Kidney epithelial cell (primary cell): ENCODE measurements at places on chromosomes 5 and 9. TPM values are rescaled to one million over a fixed set of nuclear protein-coding genes. Genes with fewer than 3 reads are reported as not detected.

- DNase-seq: no peak
These were observed 93.4 kb upstream of the FSD1L start for GRCh38 chr9:105354448-105354847.

DNA sequence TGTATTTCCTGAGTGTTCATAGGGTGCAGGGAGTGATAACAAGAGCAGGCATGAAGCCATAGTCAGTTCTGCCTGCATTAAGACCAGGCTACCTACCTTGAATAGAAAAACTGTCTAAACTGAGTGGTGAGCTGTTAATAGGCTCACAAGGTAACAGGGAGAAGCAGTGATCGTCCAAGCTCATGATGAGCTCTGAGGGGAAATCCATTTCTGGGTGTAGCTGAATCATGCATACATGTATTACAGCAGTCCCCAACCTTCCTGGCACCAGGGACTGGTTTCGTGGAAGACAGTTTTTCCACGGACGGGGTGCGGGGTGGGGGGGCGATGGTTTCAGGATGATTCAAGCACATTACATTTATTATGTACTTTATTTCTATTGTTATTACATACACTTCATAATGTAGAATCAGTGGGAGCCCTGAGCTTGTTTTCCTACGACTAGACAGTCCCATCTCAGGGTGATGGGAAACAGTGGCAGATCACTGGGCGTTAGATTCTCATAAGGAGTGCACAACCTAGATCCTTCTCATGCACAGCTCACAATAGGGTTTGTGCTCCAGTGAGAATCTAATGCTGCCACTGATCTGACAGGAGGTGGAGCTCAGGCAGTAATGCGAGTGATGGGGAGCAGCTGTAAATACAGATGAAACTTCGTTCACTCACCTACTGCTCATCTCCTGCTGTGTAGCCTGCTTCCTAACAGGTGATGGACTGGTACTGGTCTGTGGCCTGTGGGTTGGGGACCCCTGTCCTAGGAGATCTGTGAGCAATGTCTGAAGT is 100.0 kb upstream of the IL6ST start:
- DNase-seq: no peak

GRCh38 chr9:95641586-95641985 is 124.8 kb upstream of the PTCH1 start:
- DNase-seq: no peak

KIF4B gene
- not detected in 2 replicates for total RNA-seq

- DNase-seq: peak; percentile 63
These were observed 34.6 kb upstream of the WDR38 start for GRCh38 chr9:124818431-124819281.

DNA sequence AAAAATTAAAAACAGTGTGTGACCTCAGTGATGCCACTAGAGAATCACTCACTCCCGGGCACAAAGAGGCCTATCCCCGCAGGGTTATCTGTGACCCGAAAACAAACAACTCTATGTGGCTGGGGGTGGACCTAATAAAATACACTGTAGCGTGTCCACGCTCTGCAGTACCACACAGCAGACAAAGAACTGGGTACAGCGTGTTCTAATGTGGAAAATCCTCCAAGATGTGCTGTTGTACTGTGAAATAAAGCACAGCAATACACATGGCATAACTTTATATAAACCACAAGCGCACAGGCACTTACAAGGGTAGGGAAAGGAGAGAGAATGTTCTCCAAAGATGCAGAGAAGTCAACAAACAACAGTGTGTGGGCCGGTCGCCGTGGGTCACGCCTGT is 8.1 kb upstream of the SLC34A1 start:
- no peak for DNase-seq

- no peak for DNase-seq
These were observed 23.1 kb downstream of the PRELID2 start for GRCh38 chr5:145811834-145812625.

DNA sequence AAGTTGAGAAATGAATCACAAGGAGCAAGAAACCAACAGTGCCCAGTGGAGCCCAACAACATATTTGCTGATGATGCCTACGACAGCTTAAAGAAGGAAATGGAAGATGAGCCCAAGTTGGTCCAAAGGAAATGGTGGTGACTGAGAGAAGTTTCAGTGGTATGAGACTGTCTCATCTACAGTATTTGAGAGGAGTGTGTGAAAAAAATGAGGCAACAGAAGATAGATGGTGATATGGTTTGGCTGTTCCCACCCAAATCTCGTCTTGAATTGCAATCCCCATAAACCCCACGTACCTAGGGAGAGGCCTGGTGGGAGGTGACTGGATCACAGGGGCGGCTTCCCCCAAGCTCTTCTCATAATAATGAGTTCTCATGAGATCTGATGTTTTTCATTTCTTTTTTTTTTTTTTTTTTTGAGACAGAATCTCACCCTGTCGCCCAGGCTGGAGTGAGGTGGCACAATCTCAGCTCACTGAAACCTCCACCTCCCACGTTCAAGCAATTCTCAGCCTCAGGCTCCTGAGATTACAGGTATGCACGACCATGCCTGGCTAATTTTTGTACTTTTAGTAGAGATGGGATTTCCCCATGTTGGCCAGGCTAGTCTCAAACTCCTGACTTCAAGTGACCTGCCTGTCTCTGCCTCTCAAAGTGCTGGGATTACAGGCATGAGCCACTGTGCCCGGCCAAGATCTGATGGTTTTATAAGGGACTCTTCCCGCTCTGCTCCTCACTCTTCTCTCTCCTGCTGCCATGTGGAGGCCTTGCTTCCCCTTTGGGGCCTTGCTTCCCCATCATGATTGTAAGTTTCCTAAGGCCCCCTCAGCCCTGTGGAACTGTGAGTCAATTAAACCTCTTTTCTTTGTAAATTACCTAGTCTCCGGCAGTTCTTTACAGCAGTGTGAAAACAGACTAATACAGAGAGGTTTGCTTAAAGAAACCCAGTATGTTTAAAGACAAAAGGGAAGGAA is 30.2 kb downstream of the EFCAB9 start:
- DNase-seq: no peak

DNA sequence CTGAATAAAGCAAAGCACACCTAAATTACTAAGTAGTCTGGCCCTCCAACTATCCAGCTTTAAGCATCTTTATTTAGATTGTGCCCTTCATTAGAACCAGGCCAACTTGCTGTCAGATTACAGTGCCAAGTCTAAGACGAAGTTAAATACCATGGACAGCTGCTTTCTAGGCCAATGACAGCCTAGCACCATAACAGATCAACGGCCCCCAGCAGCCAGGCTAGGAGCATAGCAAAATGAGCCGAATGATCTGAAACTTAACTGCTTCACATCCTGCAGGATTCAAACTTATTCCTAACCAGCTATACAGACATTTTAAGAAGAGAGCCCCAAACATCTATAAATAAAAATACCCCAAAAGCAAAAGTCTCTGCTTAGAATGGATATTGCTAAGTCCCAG is 6.8 kb downstream of the SLC24A2 start:
- no peak for DNase-seq

DNA sequence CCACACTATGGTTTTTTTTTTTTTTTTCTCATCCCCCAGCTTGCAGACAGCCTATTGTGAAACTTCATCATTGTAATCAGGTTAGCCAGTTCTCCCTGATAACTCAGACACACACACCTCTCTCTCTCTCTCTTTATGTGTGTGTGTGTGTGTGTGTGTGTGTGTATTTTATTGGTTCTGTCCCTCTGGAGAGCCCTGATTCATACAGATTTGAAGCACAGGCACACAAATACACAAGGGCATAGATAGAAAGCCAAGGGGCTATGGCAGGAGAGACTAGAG is 20.6 kb upstream of the VCAN start:
- no peak for DNase-seq

- no peak for DNase-seq
These were observed 310.5 kb upstream of the TRPM3 start for GRCh38 chr9:71431931-71432330.

DNA sequence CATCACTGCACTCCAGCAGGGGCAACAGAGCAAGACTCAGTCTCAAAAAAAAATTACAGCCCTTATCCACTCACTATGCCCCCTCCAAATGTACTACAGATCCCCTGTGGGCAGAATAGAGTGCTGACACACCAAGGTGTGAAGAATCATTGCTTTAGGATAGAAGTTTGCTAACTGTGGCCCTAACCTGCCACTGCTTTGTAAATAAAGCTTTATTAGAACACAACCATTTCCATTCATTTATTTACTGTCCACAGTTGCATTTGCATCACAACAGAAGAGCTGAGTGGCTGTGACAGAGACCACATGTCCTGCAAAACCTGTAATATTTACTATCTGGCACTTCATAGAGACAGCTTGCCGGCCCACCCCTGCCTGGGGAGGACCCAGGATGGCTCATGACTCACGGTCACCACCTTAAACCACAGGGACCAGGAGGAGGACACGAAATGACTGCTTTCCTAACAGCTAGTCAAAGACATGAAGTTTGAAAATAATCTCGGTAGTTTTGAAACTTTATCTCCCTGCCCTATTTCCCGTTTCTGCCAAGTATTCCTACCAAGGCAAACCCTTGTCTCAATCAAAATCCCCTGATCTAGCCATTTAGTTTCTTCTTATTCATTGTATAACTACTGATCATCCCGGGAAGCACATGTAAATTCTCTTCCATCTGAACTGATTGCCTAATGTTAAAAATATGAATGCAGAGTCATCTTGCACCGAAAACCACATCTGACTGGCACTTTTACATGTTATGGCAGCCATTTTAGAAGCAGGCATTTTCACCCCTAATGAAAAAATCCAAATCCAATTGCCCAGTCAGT is 206.1 kb downstream of the SLIT3 start:
- DNase-seq: no peak

DNA sequence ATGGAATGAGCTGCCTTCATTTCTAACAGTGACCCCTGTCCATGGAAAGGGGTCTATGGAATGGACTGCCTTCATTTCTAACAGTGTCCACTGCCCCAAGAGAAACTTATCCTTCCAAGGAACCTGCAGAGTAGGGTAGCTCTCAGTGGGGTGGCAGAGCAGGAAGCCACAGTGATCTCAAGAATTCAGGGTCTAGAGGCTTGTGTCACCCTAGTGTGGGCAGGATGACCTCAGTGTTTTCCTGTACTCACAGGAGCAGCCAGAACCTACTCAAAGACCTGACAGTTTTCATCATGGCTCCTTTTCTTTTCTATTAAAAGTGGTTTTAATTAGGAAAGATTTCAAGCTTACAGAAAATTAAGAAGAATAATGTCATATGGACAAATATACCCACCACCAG is 27.5 kb downstream of the SEC61B start:
- DNase-seq: no peak

GRCh38 chr9:87149799-87150198 is 202.5 kb upstream of the GAS1 start:
- no peak for DNase-seq

GRCh38 chr9:89911721-89912604 is 307.2 kb downstream of the GADD45G start:
- no peak for DNase-seq

- DNase-seq: no peak
These were observed 399.9 kb downstream of the ELAVL2 start for GRCh38 chr9:23426144-23426543.

DNA sequence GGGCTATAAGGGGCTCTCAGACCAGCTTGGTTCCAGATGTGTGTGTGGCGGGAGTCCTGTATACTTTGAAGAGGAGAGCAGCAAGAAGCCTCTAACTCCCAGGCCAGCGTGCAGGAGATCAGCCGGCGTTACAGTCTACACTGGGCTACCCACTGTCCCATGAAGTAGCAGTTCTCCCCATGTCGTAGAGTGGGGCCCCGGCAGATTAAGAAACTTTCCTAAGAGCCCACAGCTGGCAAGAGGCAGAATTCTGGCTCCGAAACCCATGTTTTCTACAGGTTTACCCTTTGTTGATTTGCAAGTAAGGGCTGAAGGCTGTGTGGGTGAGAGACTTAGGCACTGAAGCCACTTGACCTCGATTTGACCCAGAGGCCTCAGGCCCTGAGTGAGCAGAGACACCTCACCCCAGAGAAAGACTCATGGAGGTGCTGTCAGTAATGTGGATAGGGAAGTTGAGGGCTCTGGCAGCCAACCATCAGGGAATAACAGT is 881 bp upstream of the B4GALT1 start:
- DNase-seq: no peak
